ENCODE measurements at places on chromosomes 1 and 21.

GRCh38 chr21:26281506-26281905 lies 110.9 kb upstream of the APP start:
- DNase-seq: no peak

GRCh38 chr1:230975636-230976035 lies 3.0 kb downstream of the TTC13 start:
- DNase-seq: no peak

DNA sequence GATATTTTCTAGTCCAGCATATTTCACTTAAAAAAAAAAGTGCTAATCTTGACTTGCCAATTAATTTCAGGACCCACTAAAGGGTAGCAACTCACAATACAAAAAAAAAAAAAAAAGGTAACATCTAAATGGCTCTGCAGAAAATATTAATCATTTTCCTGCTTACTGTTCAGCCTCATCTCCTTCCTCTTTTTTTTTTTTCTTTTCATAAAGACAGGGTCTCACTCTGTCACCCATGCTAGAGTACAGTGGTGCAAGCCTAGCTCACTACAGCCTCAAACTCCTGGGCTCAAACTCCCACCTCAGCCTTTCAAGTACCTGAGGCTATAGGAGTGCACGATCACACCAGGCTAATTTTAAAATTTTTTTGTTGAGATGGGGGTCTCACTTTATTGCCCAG lies 30.4 kb downstream of the TTC13 start:
- no peak for DNase-seq

GRCh38 chr1:235270625-235271024 lies 57.4 kb downstream of the ARID4B start:
- no peak for DNase-seq

- no peak for DNase-seq
Measured at GRCh38 chr1:117662667-117663066, 56.8 kb downstream of the TENT5C start.

DNA sequence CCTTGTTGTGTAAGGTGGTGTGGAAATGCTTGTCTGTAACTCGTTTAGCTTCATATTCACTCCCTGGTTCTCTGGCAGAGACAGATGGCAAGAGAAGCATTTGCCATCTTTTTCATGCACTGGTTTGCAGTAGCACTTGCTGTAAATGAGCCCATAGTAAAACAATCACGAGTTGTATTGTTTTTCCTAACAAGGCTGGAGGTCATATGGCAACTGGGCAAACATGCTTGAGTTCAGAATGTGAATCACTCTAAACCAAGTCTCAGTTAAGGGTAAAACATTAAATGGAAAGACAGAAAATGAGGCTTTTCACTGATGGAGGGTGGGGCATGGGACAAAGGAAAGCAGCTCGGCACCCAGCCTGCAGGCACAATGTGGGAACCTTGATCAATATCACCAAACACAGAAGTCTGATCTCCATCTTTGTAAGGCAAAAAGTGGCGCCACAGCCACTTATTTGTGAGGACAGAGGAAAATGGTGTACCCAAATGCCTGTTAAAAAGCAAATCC lies 26.5 kb upstream of the LPAR3 start:
- DNase-seq: no peak

DNA sequence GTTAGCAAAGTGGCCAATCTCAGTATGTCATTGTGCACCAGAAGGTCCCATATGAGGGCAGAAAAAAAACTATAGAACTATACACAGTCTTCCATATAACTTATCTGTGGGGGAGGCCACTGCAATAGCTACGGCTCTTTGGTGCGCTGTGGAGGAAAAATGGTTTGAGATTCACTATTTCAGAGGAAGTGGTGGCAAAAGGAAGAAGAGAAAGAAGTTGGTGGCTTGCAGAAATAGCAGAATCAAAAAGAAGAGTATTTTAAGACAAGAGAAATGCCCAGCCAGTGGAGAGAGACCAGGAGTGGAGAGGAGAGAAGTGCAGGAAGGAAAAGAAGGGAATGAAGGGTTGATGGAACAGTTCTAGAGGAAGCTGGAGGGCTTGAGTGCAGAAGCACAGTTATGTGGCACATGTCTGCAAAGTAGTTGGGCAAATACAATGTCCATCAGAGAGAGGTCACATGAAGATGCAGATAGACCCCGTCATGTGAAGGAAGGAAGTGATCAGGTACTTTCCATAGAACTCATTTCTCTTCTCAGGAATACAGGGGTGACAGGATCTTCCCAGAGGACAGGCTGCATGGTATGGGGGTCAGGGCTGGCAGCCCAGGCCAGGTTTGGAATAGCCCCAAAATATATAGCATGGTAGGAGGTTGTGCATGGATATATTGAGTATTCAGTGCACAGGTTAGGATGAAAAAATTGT lies 64.6 kb downstream of the RUNX1 start:
- no peak for DNase-seq

GRCh38 chr1:47227341-47228232 lies 4.4 kb downstream of the TAL1 start:
- DNase-seq: no peak

DNA sequence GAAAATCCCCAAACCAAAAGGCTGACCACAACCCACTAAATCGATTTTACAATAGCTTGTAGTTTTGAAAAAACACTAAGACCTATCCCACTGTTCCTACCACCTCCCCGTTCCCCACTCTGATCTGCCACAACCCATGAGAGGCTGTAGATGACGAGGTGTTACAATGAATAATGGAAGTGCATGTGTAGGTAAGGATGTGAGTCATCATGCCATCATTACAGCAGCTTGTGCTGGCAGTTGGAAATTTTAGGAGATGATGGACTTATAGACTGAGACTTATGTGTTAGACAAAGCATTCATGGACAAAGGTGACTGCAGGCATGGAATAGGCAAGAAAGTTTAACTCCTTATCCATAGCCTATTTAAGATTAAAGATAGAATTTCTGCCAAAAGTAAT lies 184.7 kb upstream of the CACYBP start:
- no peak for DNase-seq

DNA sequence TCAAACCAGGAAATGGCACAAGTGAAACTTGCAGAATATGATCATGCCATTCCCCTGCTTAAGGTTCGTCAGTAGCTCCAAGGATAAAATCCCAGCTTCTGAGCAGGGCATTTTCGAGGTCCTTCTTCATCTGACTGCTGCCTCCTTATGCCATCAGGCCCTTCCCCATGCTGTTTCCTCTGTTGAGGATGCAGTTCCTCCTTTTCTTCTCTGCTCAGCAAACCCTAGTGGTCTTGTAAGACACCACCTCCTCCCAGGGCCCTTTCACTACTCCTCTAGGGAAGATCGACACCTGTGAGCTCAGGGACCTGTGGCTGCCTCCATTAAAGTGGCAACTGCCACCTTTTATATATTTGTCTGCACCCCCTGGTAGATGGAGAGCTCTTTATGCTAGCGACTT lies 62.1 kb upstream of the JUN start:
- DNase-seq: no peak

DNA sequence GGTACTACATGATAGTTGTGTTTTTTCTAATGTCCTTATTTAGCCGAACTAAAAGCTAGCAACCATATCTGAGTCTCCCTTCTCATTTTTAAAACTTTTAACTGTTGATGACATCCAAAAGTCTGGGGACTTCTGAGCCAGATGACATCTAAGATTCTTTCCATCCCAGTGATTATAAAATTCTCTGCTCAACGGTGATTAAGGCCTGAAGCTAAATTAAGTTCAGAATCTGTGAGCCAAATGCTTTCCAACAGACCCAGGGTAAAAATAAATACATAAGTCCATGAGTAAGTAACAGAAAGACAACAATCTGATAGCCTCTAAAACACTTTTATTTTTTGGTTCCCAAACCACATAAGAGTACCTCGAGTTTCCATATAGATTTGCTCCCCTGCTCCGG lies 13.1 kb upstream of the PTP4A2 start:
- DNase-seq: no peak

DNA sequence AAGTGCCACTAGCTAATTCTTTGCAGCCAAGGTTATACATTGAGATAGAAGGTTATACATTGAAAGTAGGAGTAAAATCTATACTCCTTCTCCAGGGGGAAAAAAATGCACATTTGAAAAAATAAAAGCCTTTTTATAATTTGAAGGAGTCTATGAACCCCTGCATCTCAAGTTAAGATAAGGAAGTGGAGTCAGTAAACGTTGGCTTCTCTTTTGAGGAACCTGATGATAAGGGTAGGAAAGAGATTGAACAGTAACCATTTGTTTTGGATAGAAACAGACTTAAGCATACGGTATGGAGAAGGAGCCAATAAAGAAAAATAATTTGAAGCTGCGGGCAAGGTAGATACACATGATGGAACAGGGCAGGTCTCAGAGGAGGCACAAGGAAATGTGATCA lies 64.1 kb downstream of the RPAP2 start:
- DNase-seq: no peak

GRCh38 chr1:219428651-219429050 lies 184.3 kb downstream of the ZC3H11B start:
- no peak for DNase-seq

DNA sequence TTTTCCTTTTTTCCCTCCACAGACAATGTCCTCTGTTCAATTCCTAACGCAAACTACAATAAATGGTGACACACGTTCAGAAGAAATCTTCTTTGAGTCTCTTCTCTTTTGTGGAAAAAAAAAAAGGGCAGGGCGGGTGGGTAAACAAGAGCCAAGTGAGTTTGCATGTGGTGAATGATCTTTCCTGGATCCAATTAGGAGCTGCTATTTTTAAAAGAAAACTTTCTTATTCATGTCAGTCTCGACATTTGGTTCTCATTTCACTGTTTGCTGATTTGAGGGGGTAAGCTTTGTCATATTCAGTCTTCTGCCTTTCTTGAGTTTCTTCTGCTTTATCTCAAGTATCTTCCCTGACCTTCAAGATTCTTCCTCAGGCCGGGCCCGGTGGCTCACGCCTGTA lies 29.2 kb upstream of the KIF1B start:
- no peak for DNase-seq

DNA sequence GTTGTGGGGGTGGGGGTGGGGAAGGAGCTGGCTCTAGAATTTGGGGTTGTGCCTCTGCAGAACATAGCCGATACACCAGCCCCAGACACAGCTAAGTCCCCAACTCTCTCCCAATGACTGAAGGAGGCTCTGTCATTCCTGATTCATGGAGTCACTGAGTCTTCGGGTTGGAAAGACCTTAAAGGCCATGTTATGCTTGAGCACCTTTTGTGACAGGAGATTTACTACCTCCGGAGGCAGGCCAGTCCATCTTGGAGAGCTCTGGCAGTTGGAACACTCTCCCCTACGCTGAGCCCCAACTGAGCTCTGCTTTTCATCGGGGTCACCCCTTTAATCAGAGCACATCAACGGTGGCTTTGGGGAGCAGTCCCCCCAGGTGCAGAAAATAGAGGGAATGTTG lies 284.4 kb upstream of the GJB5 start:
- no peak for DNase-seq

DNA sequence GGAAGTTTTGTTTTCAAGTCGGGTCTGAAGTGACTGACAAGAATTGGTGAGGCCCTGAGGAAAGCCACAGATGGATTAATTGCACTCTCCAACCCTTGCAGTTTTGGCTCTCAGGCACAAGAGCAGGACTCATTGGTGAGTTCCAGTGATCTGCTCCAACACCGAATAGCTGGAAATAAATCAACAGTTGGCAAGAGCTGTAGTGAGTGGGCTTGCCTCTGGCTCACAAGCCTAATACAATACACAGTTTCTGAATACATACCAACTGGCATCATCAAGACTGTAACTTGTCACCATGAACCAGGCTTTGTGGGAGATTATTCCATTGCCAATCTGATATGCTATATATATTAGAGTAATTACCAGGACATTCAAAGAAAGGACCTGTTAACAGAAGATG lies 131.6 kb downstream of the GRIK1 start:
- DNase-seq: no peak

DNA sequence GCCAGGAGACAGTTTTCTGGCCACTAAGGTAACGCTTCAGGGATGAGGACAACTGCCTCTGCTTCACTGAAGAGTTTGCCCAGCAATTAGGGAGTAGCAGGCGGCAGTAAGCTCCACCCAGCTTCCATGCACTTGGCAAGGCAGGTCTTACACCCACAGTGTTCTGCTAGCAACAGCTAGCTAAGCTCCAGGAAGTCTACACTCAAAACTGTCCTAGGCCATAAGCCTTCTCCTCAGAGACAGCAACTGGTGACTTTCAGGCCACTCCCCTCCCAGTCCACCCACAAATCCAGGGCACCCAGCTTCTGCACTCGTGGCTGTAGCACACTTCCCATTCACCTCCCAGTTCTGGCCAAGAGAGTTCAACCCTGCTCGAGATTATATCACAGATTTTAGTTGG lies 47.3 kb downstream of the KMO start:
- no peak for DNase-seq

- DNase-seq: no peak
Measured at GRCh38 chr1:244429818-244430217, 21.9 kb downstream of the ADSS2 start.

DNA sequence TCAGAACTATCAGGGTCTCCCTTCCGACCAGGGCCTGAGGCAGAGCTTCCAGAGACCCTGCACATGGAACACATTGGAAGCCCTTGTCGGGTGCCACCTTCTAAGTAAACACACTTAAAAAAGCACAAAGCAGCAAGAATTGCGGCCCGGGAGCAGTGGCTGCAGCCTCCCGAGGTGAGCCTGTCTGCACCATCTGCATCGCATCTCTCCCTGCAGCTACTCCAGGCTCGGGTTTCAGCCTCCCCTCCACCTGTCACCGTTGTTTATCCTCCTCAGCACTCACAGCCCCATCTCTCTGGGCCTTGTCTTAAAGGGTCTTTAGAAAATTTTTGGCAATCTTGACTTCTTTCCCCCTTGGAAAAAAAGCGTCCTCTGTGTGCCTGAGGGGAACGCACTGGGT lies 95.1 kb upstream of the ARHGEF16 start:
- no peak for DNase-seq

DNA sequence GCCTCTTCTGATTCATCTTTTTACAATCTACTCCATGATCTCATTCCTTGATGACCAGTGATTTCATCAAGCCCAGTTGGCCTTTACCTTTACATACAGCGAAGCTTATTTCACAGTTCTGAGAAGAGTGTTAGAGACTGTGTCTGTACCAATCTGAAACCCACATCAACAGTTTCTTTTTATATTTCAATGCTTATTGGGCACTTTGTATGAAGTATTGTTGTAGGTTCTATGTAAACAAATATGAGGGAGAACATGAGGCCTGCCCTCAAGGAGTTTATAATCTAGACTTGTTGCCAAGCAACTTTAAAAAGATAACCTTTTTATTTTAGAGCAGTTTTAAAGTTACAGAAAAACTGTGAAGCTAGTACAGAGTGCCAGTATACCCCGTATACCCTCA lies 27.5 kb upstream of the RWDD3 start:
- DNase-seq: no peak

DNA sequence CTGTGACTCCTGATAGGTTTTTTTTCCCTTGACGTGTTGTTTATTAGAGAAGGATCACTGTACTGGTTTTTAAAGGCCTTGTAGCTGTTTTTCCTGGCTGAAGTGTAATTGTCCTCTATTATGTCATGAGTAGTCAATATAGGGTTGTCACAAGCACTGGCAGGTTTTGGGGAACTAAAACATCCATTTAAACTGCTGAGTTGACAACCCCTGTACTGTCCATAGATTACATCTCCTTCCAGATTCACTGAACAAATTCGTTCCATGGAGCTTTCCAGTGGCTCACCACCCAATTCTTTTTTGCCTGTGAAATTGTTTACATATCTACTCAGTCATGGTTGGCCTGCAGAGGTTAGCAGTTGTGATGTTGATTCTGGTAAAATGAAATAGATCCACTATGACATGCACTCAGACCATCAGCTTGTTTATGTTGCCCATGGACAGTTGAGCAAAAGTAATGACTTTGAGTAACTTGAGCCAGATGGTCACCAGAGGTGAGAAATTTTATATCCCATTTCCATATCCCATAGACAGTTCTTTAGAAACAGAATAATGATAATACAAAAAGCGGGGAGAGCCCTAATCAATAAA lies 59.9 kb upstream of the QSOX1 start:
- no peak for DNase-seq
